ENCODE measurements at places on chromosomes 13 and 19.
A peak's percentile ranks its signal among the peaks of the same experiment; 100 is the strongest.

DNA sequence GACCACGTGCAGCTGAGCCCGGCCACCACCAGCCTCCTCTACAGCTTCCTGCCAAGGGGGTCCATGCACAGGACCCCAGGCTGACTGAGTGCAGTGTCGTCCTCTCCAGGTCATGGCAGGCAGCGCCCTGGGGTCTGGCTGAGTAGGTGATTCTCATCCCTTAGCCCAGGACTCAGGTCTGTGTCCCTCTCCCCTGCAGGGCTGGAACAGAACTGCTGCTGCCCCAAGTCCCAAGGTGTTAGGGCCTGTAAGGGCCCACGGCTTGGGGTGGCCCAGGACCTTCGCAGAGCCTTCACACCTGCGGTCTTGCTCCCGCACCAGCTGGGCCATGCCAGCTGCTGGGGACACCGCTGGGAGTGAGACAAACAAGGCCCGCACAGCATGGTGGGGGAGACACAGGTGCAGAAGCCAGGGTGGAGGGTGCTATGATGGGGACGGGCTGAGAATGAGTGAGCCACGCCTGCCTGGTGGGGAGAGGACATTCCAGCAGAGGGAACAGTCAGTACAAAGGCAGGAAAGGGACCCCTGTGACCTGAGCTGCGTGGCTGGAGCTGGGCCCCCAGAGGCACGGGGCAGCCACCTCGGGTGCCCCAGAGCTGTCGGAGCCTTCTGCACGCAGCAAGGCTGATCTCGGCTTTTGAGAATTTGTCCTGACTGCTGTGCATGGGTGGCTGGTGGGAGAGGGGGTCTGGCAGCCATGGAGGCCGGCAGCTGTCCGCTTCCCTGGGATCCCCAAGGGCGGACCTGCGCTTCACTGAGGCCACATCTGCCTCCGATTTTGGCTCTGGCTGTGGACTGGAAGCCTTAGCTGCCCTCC is 11.9 kb downstream of the PLEKHF1 start:
- DNase-seq = no peak

GRCh38 chr19:53671663-53672062 is 39.9 kb downstream of the DPRX start:
- DNase-seq = no peak

- no peak for DNase-seq
Observed at GRCh38 chr19:58229255-58229639, 533 bp downstream of the ZNF544 start.

DNA sequence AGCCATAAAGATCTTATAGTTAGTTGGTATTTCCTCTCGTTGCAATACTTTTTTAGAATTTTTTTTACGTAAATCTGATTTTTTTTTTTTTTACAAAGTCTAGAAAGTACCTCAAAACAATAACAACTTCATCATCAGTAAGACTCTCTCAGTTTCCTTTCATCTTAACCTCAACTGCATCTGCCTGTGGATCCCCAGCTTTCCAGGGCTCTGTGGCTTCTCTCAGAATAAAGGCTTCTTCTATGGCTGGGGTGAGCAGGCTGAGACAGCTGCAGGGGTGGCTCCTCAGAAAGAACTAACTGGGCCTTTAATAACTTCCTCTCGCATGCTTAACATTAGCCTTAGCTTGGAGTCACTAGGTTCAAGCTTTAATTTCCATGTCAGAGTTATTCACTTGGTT is 4.2 kb downstream of the ZNF506 start:
- DNase-seq = no peak

DNA sequence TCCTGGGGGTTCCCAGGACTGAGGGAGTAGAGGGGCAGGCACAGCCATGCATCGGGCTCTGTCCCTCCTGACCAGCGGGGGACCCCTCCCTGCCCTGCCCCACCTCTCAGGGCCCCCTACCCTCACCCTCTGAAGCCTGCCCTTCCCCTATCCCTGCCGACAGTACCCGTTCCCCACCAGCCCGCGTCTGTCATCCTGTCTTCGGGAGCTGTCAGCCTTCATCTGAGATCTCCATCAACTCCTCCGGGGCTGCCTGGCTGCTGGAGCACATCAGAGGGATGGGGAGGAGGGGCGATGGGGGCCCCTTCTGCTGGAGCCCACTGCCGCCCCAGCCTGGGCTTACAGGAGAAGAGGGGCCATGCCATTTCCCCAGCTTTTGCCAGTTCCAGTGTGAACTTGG is 6.2 kb upstream of the SHD start:
- no peak for DNase-seq

GRCh38 chr13:38856065-38856464 is 134.6 kb downstream of the STOML3 start:
- no peak for DNase-seq

GRCh38 chr13:53159431-53159830 is 130.8 kb downstream of the OLFM4 start:
- DNase-seq = no peak

GRCh38 chr19:934865-935479 is 9.1 kb downstream of the ARID3A start:
- DNase-seq = peak; percentile 76

DNA sequence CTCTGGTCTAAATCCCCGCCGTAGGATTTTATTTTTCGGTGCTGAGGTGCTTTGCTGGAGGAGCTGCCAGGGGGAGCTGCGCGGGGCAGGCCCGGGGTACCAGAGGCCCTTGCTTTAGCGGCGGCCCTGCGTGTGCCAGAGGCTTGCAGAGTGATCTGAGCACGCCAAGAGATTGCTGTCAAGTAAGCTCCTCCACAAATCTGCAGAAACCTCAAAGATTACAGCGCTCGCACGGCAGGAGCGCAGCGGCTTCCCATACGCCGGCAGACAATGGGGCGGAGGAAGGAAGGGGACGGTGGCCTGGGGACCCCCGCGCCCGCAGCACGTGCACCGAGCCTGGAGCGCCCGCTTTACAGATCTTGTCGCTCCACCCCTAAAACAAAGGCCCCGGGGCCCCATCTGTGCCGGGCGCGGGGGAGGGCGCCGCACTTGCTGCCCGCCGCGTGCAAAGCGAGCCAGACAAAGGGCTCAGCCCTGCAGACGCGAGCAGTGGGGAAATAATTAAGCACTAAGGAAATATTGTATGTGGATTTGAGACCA is 9.1 kb upstream of the C19orf12 start:
- DNase-seq = no peak

DNA sequence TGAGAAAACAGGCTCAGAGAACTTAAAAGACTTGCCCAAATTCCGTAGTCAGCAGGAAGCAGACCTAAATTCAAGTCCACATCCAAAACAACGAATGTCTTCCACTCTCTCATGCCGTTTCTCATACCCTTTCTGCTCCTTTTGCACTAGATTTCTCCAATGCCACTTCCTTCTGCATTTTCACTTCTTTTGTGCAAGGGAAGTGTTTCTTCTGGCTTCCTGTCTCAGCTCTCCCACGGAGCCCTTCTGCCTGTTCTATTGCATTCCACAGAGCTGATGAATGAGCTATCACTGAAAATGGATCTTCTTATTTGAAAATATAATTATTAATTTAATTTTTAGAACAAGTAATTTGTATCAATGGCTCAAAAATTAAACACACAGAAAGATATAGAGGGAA is 56.1 kb upstream of the STK24 start:
- no peak for DNase-seq

DNA sequence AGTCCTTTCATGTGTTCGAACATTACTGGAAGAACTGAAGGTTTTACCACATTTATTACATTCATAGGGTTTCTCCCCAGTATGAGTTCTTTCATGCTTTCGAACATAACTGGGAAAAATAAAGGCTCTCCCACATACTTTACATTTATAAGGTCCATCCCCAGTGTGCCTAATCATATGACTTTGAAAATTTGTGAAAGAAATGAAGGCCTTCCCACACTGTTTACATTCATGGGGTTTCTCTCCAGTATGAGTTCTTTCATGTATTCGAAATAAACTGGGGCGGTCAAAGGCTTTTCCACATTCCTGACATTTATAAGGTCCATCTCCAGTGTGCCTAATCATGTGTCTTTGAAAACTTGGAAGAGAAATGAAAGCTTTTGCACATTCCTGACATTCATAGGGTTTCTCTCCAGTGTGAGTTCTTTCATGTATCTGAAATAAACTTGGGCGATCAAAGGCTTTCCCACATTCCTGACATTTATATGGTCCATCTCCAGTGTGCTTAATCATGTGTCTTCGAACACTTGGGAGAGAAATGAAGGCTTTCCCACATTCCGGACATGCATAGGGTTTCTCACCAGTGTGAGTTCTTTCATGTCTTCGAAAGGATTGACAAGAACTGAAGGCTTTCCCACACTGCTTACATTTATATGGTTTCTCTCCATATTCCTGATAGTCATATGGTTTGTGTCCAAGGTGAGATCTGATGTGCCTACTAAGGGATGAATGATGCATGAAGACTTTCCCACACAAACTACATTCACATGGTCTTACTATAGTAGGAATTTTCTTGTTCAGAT is 24.0 kb downstream of the ZNF564 start:
- peak; percentile 26 for DNase-seq

Measured in AG10803 (cell line).